Spinal cord (tissue), 10 donors: ENCODE measurements at places on chromosomes 16 and 17.

- peak; percentile 57 for DNase-seq
Measured at GRCh38 chr17:78884148-78884825, 18.7 kb downstream of the CEP295NL start.

- DNase-seq: no peak
Measured at GRCh38 chr17:5893741-5894140, 176.4 kb upstream of the WSCD1 start.

DNA sequence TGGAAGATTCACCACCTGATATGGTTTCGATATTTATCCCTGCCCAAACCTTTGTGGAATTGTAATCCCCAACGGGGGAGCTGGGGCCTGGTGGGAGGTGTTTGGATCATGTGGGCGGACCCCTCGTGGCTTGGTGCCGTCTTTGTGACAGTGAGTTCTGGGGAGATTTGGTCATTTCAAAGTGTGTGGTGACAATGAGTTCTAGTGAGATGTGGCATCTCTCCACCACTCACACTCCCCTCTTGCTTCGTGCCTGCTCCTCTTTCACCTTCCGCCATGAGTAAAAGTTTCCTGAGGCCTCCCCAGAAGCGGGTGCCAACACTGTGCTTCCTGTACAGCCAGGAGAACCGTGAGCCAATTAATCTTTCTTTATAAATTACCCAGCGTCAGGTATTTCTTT is 9.7 kb downstream of the CCDC57 start:
- no peak for DNase-seq

GRCh38 chr17:80689129-80689619 is 144.5 kb downstream of the RPTOR start:
- no peak for DNase-seq

DNA sequence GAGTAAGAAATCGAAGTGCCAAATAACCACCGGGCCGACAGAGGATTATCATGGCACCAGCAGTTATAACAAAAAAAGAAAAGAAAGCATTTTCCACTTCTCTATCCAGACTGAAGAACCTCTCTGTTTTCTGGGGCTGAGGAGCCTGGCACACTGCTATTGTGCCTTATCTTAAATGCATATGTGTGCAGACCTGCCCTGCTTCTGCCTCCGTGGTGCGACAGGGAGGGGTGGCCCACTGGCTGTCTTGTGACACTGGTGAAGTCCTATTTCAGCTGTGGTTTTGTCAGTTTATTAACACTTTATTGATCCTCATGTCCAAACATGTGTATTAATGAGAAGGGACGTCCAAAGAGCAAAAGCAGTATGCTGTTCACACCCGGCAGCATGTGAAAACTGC is 55.4 kb downstream of the CDK5R1 start:
- no peak for DNase-seq

DNA sequence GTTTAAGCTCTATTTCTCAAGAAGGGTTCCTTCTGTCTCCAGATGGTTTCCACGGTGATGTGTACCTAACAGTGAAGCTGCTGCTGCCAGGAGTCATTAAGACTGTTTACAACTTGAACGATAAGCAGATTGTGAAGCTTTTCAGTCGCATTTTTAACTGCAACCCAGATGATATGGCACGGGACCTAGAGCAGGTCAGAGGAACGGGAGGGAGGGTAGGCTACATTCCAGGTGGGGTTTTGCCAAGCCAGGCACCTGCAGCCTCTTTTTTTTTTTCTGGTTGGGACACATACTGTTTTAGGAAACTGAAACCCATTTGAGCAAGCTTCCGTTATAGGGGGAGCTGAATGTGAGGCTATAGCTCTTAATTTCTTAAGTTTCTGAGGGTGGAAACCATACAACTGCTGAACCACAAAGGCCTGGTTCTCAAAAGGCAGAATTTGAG is 10.6 kb downstream of the LIG3 start:
- no peak for DNase-seq

DNA sequence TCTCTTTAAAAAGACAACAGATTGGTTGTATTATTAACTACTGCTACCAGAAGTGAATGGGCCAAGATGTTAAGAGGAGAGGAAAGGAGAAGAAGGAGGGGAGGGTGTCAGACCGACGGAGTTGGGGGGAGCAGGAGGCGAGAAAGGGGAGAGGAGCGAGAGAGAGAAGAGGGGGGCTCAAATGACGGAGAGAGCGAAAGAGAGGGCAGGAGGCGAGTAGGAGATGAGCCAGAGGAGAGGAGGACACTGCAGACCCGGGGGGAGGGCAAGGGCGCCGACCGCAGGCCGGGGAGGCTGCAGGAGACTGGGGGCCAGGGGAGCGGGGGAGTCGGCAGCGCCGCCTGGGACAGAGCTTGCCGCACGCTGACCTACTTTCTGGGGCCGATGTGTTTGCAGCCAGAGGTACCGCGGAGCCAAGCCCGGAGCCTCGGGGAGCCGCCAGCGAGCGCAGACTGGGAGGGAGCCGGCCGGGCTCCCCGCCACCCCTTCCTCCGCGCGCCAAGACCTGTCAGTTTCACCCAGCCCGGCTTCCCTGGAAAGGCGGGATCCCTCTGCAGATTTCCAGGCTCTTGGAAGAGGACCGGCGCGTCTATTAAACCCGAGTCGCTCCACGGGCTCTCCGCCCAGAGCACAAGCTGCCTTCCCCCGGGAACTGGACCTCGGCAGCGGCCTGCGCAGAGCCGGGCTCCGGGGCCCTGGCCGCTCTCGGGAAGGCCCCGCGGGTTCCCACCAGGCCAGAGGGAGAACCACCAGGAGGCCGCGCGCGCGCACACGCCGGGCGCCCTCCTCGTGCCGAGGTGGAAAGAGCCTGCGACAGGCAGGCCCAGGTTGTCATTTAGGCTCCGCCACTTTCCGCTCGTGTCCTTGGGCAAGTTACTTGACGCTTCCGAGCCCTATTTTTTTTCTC is 74.6 kb downstream of the CMC2 start:
- peak; percentile 43 for DNase-seq

DNA sequence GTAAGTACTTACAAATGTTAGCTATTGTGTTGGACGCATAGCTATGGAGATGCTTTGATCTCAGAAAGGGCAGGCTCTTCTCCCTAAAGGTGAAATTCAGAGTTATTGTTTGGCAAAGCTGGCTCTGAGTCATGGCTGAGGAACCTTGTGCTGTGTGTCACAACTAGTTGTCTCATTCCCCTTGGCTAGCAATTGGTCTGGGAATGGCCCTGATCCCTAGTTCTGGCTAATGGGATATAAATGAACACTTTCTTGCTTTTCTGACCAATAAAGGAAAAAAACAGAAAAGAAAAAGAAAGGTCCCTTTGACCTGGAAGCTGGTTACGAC is 210.6 kb downstream of the MAP2K4 start:
- no peak for DNase-seq

GRCh38 chr17:45975640-45976295 is 23.3 kb upstream of the STH start:
- DNase-seq: no peak

GRCh38 chr16:54867302-54867832 is 63.3 kb upstream of the IRX5 start:
- no peak for DNase-seq

DNA sequence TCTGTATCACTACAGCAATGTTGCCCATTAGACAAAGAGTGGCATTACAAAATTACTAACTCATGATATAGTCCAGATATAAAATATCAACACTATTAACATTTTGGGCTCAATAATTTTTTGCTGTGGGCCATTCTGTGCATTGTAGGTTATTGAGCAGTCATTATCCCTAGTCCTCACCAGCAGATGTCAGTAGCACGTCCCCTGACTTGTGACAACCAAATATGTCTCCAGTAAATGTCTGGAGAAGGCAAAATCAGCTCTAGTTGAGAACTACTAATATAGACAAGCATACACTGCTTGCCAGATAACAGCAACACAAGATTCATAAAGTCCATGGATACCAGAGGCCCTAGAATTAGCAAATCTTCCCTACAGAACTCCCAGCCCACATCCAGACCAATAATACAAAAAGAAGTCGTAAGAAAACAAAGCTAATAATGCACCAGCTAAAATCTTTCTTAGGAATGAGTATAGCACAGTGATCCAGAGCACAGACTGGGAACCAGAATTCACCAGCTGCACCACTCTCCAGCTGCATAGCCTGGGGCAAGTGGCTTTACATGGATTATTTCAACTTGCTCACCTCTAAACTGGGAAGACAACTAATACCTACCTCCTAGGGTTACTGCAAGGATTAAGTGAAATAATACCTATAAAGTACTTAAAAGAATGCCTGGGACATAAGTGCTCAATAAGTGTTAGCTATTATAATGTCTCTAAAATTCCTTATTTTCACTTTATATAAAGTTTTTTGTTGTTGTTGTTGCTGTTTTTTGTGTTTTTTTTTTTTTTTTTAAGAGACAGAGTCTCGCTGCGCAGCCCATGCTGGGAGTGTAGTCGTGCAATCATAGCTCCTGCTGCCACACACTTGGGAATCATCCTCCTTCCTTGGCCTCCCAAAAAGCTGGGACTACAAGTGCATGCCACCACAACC is 23.7 kb downstream of the HELZ start:
- DNase-seq: no peak

DNA sequence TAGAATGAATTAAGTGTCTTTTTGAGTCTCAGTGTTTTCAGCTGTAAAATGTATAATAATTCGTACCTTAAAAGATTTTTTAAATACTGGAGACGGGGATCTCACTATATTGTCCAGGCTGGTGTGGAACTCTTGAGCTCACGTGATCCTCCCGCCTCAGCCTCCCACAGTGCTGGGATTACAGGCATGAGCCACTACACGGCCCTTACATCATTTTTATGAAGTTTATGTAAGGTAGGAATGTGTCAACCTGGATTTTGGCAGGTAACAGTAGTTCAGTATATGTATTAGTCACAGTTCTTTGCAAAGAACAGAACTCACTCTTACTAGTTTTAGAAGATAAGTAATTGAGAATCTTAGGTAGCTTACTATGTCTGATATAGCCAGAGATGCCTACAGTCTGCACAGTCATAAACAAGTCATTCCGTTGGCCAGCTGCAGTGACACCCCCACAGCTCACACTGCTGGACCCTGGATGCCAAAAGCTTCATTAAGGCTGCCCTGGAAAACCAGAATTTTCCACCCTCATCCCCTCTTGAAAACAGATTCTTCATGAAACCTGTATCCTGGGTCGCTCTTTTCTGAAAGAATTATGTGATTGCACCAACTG is 583 bp upstream of the COX6A2 start:
- DNase-seq: no peak

DNA sequence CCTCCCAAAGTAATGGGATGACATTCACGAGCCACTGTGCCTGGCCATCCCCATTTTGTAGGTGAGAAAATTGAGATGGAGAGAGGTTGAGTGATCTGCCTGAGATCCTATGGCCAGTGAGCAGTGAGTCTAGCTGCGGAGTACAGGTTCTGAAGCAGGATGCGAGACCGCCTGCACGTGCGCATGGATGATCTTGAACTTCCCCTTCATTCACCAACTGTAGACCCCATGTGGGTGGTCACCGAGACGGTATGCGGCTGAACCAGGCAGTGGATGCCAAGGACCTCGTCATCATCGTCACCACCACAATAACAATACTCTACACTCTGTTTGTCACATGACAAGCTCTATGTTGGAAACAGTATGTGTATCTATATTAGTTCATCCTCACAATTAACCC is 6.2 kb upstream of the SPNS3 start:
- no peak for DNase-seq

GRCh38 chr17:40554646-40555295 is 10.5 kb downstream of the CCR7 start:
- no peak for DNase-seq

GRCh38 chr17:66960613-66961012 is 3.9 kb upstream of the CACNG4 start:
- DNase-seq: no peak

GRCh38 chr17:50944902-50945720 is 79.0 kb upstream of the TOB1 start:
- no peak for DNase-seq

DNA sequence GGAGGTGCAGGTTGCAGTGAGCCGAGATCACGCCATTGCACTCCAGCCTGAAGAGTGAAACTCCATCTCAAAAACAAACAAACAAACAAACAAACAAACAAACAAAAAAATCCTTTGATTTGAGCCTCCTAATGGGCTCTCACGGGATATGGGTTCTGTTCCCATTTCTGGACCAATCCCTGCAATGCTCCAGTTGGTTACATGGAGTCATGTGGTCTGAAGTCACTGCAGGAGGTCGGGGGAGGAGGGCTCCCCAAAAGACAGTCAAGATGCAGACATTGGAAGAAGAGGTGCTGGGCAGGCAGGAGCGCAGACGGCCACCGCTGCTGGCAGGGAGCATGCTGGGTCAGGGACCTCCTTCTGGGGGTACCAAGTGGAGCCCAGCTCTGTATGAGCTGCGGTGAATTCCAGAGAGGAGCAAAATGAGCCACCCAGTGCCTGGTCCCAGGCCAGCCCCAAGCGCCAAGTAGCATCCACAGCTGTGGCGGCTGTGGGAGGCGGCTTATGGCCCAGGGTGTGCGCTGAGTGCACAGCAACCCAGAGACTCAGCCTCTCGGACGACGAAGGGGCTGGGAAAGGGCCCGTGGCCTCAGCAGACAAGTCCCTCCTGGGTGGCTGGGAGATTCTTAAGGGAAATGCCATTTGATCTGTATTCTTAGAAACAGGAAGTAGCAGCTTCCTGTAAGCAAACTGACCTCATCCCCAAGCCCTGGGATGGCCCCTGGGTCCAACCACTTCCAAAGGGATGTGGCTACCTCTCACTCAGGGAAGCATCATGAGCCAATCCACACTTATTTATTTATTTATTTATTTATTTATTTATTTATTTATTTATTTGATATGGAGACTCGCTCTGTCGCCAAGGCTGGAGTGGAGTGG is 19.6 kb upstream of the ATP2A3 start:
- DNase-seq: no peak
